Tongue (tissue), 3 donors: ENCODE measurements at places on chromosomes 5 and 9. TPM values are rescaled to one million over a fixed set of nuclear protein-coding genes. Genes with fewer than 3 reads are reported as not detected.

- DNase-seq = no peak
Measured at GRCh38 chr5:139180850-139181249, 17.3 kb downstream of the SIL1 start.

DNA sequence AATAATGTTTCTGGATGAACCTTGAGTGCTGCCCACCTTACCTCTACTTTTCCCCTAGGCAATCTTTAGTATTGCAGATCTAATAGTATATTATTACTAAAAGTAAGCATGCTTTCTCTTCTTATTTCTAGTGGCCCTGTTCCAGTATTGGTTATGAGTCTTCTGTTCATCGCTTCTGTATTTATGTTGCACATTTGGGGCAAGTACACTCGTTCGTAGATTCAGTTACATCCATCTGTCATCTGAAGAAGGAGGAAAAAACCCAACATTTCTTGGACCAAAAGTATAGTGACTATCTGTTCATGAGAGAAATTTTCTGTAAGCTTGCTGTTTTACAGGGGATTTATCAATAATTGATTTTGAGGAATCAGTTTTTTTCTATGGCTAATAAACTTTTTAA, 8.1 kb downstream of the SEC61B start:
- DNase-seq = no peak

GRCh38 chr5:67878933-67879332, 336.6 kb upstream of the PIK3R1 start:
- no peak for DNase-seq

DNA sequence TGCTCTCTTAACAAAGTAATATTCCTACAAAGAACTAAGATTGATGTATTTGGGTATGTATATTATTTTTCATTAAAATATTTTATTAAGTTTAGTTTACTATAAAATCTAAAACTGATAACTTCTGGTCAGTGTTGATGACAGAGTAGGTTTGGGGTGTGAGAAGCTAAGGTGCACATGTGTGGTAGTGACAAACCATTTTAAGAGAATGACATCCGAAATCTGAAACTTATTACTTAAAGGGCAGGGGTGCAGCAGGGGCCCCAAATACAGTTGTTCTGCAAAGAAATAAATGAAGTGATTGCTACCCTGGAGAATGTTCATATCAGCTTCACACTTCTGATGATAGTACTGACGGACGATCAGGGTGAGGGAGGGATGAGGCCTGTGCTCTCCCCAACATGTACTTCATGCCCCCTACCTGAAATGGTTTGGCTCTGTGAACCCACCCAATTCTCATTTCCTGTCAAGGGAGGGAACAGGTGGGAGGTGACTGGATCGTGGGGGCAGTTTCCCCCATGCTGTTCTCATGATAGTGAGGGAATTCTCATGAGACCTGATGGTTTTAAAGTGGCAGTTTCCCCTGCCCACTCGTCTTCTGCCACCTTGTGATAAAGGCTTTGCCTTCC, 125.3 kb upstream of the RFX3 start:
- DNase-seq = no peak

DNA sequence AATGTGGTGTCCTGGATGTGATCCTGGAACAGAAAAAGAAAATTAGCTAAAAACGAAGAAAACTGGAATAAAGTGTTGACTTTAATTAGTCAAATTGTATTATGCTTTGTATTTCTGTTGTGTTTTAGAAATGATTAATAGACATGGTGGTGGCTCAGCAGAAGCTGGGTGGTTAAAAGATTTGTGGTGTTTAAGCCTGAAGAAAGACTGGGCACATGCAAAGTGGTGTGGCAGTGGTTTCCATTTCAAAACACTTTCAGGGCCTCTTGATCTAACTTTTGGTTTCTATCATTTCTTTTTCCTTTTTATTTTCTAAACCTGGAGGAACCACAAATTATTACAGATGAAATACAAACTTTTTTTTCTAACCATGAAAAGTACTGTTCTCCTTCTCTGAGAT, 44.1 kb downstream of the ADGRV1 start:
- DNase-seq = no peak

- DNase-seq = no peak
Measured at GRCh38 chr9:100269656-100270055, 83.1 kb downstream of the TEX10 start.

- DNase-seq = no peak
Measured at GRCh38 chr5:34009610-34010009, 1.8 kb upstream of the AMACR start.

DNA sequence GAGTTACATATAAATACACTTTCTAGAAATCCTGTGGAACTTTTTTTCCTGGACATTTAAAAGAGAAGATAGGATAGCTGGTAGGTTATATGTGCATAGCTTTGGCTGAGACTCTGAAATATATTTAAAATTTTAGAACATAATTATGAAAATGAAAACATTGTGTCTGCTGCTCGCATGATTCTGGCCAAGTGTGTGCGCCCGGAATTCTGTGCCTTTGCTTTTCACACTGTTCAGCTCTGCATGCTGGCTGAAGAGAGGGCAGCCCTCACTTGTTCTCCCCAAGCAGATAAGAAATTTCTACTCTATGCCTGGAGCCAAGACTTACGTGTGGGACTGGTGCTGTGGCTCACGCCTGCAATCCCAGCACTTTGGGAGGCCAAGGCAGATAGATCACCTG, 153.9 kb downstream of the MED10 start:
- no peak for DNase-seq

DNA sequence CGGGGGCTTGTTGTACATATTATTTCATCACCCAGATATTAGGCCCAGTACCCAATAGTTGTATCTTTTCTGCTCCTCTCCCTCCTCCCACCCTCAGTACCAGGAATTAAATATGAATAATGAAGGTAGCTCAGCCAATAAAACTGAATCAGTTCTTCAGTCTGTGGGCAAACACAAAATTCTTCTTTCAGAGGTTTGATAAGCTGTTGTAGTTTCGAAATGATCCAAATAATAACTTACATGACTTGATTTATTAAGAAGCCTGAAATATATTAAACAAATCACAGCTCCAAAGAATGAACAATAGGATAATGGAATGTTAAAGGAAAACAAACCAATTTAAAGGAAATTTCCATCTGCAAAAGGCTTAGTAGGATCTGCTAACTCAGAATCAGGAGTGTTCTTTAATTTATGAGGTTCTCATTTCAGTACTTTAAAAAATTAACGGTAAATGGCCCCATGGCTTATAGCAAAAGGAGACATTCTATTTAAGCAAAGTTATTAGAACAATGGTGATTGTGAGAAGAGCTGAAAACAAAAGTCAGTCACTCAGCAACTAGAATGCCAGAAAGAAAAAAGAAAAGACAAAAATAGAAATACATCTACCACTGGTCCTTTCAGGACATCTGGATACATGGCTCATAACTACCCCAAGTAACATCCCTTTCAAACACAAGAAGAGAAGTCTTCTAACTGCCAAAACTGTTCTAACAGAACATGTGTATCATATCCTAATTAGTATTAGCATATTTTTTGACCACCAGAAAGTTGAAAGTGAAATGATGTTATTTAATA, 62.4 kb downstream of the NR3C1 start:
- no peak for DNase-seq

SPINK4 gene
- not detected for total RNA-seq

GRCh38 chr9:127144670-127145445, 22.4 kb upstream of the ANGPTL2 start:
- DNase-seq = peak; percentile 76

DNA sequence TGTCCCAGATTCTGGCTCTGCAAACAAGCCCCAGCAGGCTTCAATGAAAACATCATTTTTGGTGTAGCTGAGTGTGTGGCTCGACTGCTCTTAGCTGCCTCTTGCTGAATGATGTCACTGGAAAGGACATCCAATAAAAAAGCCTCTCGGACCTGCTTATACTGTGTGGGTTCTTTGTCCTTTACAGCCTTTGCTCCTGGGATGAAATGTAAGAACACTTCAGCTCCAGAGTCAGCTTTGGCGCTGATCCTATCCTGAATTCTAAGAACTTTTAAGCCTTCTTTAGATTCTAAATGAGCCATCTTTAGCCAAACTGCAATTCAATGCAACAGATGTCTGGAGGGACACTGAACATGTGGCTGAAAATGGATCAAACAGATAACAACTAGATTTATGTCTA, 404.6 kb upstream of the C9orf72 start:
- DNase-seq = peak; percentile 61

- DNase-seq = no peak
Measured at GRCh38 chr5:60852940-60853339, 8.9 kb upstream of the ELOVL7 start.

- DNase-seq = peak; percentile 91
Measured at GRCh38 chr9:107749787-107750444, 260.3 kb upstream of the KLF4 start.

SLC45A2 gene
- not detected for total RNA-seq

- peak; percentile 77 for DNase-seq
Measured at GRCh38 chr9:37997636-37998374, 71.2 kb downstream of the SHB start.

- DNase-seq = no peak
Measured at GRCh38 chr9:93828331-93829097, 126.6 kb downstream of the BARX1 start.
